ENCODE measurements at places on chromosomes 7 and 10.
A peak's percentile ranks its signal among the peaks of the same experiment; 100 is the strongest.

GRCh38 chr10:8017277-8017676 is 37.2 kb upstream of the GATA3 start:
- no peak for DNase-seq

- DNase-seq: peak; percentile 87
These were observed at the start of gene MINDY3 for GRCh38 chr10:15859906-15860691. TSS of gene MINDY3 (minus strand) at chr10:15860507. CDS start at chr10:15860299, 208 bp downstream.

DNA sequence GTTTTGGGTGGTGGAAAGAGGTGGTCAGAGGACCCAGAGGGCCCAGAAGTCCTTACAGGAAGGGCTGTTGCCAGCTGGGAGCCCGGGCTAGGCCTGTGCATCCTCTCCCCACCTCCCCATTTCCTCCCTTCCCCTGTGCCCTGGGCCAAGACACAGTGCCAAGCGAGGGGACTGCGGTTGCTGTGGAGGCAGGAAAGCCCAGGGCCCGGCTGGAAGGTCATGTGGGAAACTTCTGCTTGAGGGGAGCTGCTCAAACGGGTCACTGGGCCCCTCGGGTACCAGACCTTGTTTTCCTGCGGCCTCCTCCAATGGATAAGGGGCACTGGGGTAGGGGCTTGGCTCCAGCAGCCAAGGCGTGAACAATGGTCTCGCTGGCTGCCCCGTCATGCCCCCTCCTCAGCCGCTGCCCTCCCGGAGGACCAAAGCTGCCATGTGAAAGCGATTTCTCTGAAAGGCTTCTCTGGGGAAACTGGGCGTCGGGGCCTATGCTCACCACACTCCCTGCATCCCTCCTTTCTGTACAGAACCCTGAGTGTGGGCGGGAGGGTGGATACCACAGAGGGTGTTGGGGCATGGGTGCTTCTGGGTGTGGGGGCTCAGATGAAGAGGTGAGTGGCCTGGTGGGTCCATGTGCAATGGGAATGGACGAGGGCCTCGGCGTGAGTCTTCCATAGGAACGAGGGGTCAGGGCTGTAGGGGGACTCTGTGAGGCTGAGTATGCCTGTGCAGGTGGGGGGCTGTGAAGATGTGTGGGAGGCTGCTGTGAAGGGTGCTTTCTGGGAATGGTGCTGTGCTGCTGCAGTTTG is 135.3 kb downstream of the PTPN20 start:
- no peak for DNase-seq

- DNase-seq: peak; percentile 85
These were observed 286.4 kb downstream of the AHR start for GRCh38 chr7:17584822-17585221.

GRCh38 chr10:35226507-35226906 is 99.9 kb downstream of the CREM start:
- no peak for DNase-seq

GRCh38 chr10:131641231-131641630 is 259.6 kb upstream of the PPP2R2D start:
- no peak for DNase-seq

DNA sequence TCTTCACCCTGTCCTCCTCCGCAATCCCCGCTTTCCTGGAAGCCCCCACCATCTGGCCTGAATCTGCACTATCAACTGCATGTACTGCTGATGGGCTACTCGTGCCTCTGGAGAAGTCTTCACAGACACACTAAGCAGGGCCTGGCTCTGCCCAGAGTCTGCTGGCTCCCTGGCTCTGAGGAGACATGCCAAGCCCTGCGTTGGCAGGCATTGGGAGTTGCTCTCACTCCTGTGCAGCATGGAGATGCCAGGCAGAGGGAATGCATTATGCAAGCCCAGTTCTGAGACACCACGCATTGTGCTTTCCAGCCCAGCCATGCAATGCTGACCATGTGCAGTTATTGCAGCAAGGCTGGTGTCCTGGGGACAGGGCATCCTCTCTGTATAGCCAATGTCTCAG is 314.6 kb downstream of the CXCL12 start:
- no peak for DNase-seq

DNA sequence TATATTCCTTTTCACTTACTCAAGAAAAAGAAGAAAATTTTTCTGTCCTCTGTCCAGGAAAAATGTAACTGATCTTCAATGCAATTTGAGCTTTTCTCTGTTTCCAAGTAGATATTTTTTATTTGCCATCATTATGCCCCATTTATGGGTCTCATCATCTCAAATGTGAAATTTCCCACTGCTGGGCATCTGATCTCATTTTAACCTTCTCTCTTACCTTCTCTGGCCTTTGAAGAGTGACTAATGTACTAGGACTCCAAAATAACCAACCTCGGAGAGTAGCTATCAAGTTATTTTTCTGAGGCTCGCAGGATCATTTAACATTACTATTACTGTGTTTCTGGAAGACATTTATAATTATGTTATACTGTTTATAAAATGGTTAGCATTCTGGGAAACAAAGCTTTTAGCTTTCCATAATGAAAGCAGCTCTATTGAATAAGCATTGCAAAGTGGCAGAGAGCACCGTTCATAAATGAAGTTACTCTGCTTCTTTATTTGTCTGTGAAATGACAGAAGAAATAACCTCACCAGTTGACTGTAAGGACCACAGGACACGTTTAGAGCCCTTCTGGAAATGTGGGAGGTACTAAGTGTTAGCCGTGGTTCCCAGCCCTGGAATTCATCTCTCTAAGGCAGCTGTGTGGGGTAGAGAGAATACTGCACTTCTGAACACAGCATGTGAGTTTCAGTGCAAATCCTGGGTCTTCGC is 33.3 kb upstream of the NMT2 start:
- DNase-seq: peak; percentile 71

DNA sequence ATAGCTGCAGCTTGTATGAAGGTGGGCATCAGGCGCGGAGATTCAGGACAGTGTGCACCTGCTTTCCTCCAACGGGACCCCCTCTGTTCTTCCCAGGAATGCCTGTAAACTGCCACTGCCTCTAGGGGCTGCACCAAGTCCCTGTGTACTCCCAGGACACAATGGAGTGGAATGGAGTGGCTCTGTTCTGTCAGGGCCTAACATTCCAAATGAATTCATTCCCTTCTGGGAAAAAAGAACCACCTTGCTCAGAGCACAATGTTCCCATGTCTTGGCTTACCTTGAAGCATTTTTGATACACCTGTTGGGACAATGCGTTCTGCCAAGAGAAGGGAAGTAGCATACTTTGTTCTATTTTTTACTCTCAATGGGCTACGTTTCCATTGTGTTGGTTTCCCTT is 339.4 kb downstream of the FRMD4A start:
- DNase-seq: no peak

DNA sequence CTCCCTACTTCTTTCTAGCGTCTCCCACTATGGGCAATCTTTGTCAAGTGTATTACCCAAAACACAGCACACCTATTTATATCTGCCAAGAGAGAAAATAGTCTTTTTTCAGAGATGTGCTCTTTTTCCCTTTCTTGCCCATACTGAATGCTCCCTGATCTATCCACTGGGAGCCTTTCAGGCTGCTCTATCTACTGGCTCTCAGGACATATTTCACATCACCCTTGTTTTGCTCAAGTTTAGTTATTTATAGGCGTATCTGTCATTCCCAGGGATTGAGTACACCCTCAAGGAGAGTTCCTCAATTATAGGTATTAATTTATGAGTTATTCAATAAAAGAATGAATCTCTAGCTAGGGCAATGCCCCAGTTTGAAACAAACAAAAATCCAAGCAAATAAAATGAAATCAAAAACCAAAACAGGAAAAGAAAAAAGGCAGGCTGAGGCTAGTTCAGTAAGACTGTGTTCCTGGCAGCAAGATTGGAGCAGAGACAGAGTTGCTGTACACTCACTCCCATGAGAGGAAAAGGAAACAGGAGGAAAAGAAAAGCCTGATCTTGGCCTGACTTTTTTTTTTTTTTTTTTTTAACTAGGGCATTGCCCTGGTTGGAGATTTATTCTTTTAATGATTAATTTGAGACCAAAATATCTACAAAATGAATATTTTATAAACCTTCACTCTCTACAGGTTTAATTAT is 665.9 kb upstream of the PCDH15 start:
- DNase-seq: no peak

DNA sequence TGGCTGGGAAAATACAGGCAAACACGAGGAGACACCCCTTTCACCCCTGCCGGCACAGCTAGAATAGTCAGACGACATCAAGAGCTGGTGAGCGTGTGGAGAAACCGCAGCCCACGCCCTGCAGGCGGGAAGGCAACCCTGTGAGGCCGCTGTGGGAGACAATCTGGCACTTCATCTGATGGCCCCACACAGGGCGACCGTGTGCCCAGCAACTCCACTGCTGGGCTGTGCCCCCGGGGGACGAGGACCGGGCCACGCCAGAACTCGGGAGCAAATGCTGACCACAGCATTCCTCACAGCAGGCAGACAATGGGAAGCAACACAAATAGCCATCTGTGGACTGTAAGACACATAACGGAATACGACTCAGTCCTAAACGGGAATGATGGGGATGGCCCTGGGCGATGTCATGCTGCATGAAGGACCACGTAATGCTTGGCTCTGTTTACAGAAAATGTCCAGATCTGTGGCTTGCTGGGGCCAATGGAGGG is 58.9 kb downstream of the CFAP46 start:
- DNase-seq: no peak

DNA sequence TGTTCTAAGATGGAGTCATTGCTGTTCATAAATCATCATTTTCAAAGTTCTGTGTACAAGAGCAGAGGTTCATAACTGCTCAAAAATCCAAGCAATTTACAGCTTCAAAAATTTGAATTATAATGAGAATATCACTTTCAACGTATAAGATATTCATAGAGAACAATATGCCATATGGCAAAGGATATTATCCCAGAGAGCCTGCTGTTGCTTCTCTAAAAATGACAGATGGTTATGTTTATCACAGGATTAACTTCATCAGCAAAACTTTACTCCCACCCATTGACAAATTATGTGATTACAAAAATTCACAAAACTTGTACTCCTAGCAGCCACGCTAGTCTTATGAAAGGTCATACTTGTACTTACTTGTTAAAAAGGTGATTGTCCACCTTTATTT is 105.1 kb downstream of the PIP4K2A start:
- no peak for DNase-seq

- DNase-seq: peak; percentile 99
These were observed at the start of the genes PLOD3 and ZNHIT1 for GRCh38 chr7:101217388-101218235. TSS of gene PLOD3 (minus strand) at chr7:101217581. CDS start at chr7:101217274, 307 bp downstream. TSS of gene ZNHIT1 (plus strand) at chr7:101218165. CDS start at chr7:101218196, 31 bp downstream.

- DNase-seq: no peak
These were observed 32.9 kb upstream of the INPP5A start for GRCh38 chr10:132504501-132505272.

DNA sequence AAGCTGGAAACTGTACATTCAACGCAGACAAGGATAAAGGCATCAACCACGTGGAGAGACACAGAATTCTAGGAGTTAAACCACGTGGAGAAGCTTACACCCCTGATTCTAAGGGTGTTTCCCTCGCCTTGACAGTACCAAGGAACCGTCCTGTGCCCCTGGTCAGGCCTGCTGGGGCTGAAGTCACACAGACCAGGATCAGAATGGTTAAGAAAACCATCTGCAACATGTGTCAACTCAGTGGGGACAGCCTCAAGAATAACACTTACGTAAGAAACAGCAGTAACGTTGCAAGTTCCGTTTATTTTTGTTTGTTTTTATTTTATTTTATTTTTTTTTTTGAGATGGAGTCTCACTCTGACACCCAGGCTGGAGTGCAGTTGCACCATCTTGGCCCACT is 55.6 kb downstream of the CHST15 start:
- no peak for DNase-seq

DNA sequence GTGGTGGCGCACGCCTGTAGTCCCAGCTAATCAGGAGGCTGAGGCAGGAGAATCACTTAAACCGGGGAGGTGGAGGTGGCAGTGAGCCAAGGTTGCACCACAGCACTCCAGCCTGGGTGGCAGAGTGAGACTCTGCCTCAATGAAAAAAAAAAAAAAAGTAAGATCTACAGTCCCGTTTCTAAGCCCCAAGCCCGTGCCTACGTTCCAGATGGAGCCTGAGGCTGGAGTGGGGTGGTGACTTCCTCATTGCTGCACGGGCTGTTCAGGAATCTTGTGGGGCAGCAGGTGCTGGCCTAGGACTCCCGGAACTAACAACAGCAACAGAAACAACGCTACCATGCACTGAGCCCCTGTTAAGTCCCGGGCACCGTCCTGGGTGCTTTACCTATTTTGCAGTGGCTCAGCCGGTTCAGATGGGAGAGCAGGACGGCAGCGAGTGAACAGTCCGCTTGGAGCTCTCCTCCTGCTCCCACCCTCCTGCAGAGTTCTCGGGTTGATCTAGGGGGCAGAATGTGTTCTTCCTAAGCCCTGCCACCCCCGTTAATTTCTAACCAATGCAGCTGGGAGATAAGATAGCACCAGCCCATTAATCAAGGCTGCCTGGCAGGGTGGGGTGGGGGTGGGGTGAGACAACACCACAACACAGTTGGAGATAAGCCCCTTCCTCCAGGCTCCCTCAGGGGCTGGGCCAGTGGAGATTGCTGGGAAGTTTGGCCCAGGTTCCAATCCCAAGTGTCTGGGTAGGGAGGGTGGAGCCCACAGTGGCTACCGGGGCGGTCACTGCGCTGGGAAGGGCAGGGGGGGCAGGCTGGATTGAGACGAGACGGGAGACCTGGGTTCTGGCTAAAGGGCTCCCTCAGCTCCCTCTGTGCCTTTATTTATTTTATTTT is 17.0 kb upstream of the SFRP5 start:
- DNase-seq: peak; percentile 32

DNA sequence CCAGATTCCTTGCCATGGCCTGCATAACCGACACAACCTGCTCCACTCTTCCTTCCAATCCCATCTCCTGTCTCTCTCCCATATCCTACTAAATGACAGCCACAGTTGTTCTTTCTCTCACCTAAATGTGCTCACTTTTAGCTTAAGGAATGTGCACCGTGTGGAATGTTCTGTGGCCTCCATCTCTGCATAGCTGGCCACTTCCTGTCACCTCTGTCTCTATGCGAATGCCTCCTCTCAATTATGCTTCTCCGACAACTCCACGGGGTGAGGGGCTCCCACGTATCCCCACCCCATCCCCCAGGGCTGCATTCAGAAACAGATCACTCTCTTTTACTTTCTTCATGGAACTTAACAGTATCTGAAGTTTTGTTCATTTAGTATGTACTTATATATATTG is 110.7 kb downstream of the RAB18 start:
- DNase-seq: no peak

- DNase-seq: no peak
These were observed 23.6 kb downstream of the DAGLB start for GRCh38 chr7:6423942-6424701.

- DNase-seq: peak; percentile 72
These were observed 2.4 kb upstream of the VDAC2 start for GRCh38 chr10:75208181-75208580.

- DNase-seq: no peak
These were observed 169.4 kb downstream of the SVIL start for GRCh38 chr10:29465384-29465783.

- DNase-seq: no peak
These were observed 60.8 kb downstream of the MDH2 start for GRCh38 chr7:76108540-76109233.

Data from astrocyte of the hippocampus (primary cell).